ENCODE measurements at places on chromosomes 12 and 14.

DNA sequence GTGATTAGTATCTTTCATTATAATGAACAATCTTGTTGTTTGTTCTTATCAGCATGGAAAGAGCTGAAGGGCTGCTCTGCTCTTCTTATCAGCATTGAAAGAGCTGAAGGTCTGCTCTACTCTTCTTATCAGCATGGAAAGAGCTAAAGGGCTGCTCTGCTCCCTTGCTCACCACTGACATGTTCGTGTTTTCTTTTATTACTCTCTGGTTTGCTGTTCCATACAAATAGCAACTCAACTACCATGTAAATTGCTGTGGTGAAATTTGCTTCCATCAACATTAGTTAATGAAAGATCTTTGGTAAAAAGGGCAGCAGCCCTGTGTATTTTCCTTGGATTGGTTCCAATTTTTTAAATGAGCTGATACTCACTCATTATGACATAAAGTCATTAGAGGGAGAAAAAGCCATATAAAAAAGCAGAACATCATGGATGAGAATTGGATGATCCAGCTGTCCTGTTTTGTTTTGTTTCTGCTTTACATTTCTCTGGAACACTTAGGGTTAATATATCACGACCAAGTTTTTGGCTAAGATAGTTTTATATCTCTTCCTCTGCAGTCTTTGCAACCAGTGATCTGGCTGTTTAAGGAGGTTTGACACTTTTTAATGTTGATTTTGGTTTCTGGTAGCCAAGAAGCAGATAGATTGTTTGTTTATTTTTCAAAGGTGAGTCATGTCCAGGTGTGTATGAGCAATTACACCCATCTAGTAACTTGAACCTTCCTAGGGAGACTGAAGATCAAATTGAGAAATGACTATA, 356.6 kb downstream of the CEP128 start:
- DNase-seq = peak; percentile 37
- no peak overlapping the region for H3K4me3 ChIP-seq
- H3K27ac ChIP-seq = no peak overlapping the region
- no peaks in the 10 kb centered on the region for H3K36me3 ChIP-seq
- H3K4me1 ChIP-seq = no peaks in the 10 kb centered on the region

DNA sequence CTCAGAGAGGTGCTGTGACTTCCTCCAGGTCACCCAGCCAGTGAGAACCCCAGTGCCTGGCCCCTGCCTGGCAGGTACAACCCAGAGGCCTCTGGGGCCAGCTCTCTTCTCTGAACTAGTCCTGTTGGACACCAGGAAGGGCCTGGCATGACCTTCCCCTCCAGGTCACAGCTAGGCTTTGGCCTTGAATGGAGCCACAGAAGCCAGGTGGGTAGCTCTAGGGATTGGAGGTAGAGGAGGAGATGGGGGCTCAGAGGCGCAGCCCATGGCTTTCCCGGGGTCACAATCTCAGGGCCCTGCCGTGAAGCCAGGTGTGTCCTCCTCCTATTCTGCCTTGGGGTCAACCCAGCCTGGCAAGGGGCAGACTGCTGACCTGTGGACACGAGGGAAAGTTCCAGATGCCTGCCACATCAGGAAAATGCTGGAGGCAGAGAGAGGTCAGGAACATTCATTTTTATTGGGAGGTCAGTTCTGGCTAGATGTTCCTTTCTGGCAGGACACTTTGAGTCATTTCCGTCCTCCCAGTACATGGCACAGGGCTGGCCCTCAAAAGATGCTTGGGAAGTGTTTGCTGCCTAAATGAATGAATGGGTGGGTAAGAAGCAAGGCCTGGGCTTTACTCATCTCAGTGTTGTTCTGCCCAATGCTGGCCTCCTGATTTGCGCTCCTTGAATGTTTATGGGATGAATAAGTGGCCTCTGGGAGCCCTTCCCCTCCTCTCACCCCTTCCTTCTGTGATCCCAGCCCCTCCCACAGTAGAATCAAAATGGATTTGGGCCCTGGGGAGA, 25.4 kb downstream of the FAM222A start:
- DNase-seq = no peak
- no peaks in the 10 kb centered on the region for H3K27me3 ChIP-seq
- no peak overlapping the region for H3K27ac ChIP-seq
- no peaks in the 10 kb centered on the region for H3K4me1 ChIP-seq
- no peaks in the 10 kb centered on the region for H3K36me3 ChIP-seq

DNA sequence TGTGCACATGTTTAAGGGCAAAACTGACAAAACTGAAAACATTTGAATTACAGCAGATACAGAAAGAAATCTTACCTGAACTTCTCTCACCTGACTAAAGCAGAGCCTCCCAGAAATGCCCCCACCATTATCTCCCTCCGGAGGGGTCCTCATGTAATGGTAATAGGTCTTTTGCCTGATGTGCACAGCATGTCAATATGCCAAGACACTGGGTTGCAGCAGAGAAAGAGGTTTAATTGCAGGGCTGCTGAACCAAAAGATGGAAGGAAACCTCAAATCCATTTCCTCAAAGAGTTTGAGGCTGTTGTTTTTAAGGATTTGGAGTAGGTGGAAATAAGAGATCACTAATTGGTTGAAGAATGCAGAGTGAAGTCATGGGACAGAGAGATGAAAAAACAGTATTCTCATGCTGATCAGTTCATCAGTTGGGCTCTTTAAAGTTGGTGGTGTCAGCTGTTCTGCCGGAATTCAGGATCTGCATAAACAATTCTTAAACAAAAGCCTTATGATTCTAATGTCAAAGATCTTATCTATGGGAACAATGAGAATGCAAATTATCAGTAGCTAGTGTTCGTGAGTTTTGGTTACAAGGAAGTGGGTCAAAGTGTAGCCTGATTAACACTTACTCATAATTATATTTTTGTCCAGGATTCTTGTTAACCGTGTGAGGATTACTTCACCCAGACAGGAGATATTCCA, 18.2 kb downstream of the ANG start:
- DNase-seq = no peak
- H3K36me3 ChIP-seq = no peaks in the 10 kb centered on the region
- no peaks in the 10 kb centered on the region for H3K27me3 ChIP-seq
- no peak overlapping the region for H3K27ac ChIP-seq
- H3K4me3 ChIP-seq = no peak overlapping the region

GRCh38 chr14:99273766-99274345, 1.9 kb upstream of the BCL11B start:
- DNase-seq = no peak
- no peak overlapping the region for H3K27ac ChIP-seq
- H3K4me3 ChIP-seq = peak overlapping the region; percentile 73
- peaks cover 21% of the 10 kb centered on the region for H3K4me1 ChIP-seq
- no peaks in the 10 kb centered on the region for H3K36me3 ChIP-seq
- peaks cover 9% of the 10 kb centered on the region for H3K27me3 ChIP-seq

DNA sequence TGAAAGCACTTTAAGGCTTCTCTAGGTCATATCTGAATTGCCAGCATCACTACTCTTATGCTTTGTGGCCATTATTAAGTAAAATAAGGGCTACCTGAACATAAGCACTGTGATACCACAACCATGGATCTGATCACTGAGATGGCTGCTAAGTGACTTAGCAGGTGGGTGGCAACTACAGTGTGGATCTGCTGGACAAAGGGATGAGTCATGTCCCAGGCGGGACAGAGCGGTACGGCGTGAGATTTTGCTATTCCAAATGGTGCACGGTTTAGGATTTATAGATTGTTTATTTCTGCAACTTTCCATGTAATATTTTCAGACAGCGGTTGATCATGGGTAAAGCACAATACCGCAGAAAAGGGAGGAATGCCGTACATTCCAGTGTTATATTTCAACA, 39.4 kb downstream of the MLXIP start:
- no peaks in the 10 kb centered on the region for H3K27me3 ChIP-seq
- no peak for DNase-seq
- H3K36me3 ChIP-seq = peaks cover 2% of the 10 kb centered on the region

- no peak overlapping the region for H3K27ac ChIP-seq
- H3K36me3 ChIP-seq = no peaks in the 10 kb centered on the region
- peaks cover 2% of the 10 kb centered on the region for H3K4me1 ChIP-seq
- no peak overlapping the region for H3K4me3 ChIP-seq
- H3K27me3 ChIP-seq = no peaks in the 10 kb centered on the region
- DNase-seq = no peak
Observed at GRCh38 chr12:27289414-27289813, 43.2 kb upstream of the BMAL2 start.

DNA sequence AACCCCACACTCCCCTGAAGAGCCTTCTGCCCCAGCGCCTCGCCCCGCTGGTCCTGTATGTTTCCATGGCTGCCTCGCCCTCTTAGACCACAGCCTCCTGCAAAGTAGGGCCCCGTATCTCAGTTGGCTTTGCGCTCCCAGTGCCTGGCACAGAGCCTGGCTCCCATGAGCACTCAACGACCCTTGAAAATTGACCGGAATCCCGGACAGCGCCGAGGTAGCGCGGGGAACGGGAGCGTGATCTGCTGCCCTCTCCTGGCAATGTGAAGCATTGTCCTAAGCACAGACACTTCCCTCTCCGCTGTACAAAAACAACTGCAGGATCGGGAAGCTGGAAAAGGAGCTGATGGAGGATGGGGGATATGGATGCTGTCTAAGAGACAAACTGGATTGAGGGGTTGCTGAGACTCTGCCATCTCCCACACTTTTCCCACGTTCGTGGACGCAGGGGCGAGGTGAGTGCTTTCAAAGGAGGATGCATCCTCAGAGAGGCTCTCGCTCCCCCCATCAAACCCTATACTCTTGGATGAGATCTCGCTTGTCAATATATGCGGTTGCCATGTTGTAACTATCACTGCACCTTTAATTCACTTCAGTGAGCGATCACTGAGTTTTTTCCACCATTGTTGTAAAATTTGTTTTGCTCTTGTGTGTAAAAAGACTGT, 10.7 kb upstream of the FKBP4 start:
- H3K4me1 ChIP-seq = no peaks in the 10 kb centered on the region
- H3K27ac ChIP-seq = no peak overlapping the region
- H3K36me3 ChIP-seq = no peaks in the 10 kb centered on the region
- no peak overlapping the region for H3K4me3 ChIP-seq
- no peaks in the 10 kb centered on the region for H3K27me3 ChIP-seq

DNA sequence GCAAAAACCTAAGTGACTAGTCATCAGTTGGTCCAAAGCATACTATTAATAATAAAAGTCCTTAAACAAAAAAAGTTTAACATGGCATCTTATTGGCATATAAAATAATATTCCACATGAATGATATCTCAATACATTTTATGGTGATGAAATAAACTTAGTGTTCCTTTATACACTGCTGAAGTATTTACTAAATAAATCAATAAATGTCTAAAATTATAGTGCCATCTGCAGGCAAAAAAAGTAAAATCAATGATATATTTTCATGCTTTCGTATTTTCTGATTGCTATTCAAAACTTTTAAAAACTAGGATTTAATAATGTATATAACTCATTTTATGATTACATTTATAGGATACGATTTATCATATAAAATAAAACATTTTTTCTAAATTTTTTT, 30.5 kb downstream of the PUS7L start:
- H3K27me3 ChIP-seq = no peaks in the 10 kb centered on the region
- DNase-seq = no peak
- no peaks in the 10 kb centered on the region for H3K36me3 ChIP-seq
- H3K27ac ChIP-seq = no peak overlapping the region

DNA sequence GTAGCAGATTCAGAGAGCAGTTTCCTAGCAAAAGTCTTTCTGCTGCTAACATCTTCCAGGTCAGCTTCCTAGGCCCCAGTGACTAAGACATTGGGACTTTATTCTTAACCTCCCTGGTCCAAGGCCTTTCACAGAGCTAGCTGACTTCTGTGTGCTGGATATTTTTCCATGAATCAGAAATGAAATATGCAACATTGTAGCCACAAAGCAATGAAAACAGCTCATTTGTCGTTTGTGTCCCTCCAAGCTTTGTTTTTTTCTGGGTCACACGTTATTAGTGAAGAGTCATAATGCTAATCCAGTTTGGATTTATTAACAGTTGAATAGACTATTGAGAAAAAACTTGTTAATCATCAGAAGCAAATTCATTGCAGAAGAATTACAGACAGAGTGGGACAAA, 82.4 kb downstream of the ARF6 start:
- peaks cover 18% of the 10 kb centered on the region for H3K4me1 ChIP-seq
- no peaks in the 10 kb centered on the region for H3K36me3 ChIP-seq
- H3K27ac ChIP-seq = no peak overlapping the region
- no peak overlapping the region for H3K4me3 ChIP-seq
- H3K27me3 ChIP-seq = no peaks in the 10 kb centered on the region

GRCh38 chr12:29702972-29703371, 80.8 kb downstream of the TMTC1 start:
- H3K4me1 ChIP-seq = peaks cover 1% of the 10 kb centered on the region
- H3K36me3 ChIP-seq = no peaks in the 10 kb centered on the region

DNA sequence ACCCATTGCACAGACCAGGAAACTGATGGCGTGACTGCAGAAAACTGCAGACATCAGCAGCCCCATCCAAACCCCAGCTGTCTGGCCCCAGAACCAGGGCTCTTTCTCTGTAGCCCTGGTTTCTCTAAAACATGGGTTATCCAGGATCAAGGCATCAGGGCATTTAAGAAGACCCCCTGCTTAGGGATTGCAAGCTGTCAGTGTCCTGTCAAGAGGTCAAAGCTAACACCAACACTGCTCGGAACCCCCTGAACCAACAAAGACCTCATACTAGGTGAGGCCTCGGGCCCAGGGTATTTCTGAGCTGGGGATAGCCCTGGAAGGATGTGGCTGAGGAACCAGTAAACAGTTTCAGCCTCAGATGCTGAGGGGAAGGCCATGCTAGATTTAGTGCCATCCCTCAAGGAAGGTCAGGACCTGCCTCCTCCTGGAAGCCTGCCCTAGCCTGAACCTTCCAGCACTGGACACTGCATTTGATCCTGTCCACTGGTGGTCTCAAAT, 39.2 kb downstream of the BCL11B start:
- no peak overlapping the region for H3K4me3 ChIP-seq
- peaks cover 32% of the 10 kb centered on the region for H3K4me1 ChIP-seq
- DNase-seq = no peak
- no peaks in the 10 kb centered on the region for H3K36me3 ChIP-seq
- no peak overlapping the region for H3K27ac ChIP-seq

DNA sequence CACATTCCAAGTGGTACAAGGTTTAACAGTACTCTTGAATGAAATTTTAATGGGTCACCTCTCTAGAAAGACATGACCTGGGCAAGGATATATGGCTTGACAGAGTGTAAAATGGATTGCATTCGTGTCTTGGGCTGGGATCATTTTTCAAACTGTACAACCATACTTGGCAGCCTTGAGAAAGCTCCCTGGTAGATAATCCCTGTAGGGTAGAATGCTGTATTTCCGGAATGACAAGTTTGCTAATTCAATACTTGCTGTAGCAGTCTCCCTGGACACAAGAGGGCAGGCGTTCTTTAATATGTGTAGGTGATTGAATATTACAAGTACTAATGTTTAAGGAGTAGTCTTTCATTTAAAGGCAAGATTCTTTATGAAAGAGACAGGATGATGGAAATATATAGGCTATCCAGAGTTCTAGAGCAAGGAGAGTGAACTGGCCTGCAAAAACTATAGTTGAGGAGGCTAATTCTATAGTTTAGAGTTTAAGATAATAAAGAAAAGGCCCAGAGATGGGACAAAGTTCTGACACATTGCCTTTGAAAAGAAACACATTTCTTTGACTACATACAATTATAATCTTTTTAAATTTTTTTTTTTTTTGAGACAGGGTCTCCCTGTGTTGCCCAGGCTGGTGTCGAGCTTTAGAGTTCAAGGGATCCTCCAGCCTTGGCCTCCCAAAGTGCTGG, 53.4 kb downstream of the PLBD1 start:
- H3K4me3 ChIP-seq = no peak overlapping the region
- peaks cover 2% of the 10 kb centered on the region for H3K4me1 ChIP-seq
- peak; percentile 81 for DNase-seq
- peaks cover 1% of the 10 kb centered on the region for H3K36me3 ChIP-seq
- H3K27ac ChIP-seq = peak overlapping the region; percentile 85
- H3K27me3 ChIP-seq = no peaks in the 10 kb centered on the region

GRCh38 chr12:104582739-104583138, 126.0 kb downstream of the CHST11 start:
- no peak overlapping the region for H3K4me3 ChIP-seq
- no peaks in the 10 kb centered on the region for H3K36me3 ChIP-seq
- H3K27ac ChIP-seq = no peak overlapping the region
- H3K4me1 ChIP-seq = peaks cover 23% of the 10 kb centered on the region
- no peaks in the 10 kb centered on the region for H3K27me3 ChIP-seq
